Activated T-helper 2 cell treated with anti-CD3 and anti-CD28 coated beads, Interferon-gamma antibody, Interleukin-2, Interleukin-4, amounts not matched to agents 10 μg/mL and 5 μg/mL and 100 μg/mL, durations not matched to agents 14 hours and 24 hours and 36 hours (primary cell): ENCODE measurements at places on chromosomes 11 and 22. TPM values are rescaled to one million over a fixed set of nuclear protein-coding genes. Genes with fewer than 3 reads are reported as not detected.

- no peaks in the 10 kb centered on the region for H3K4me1 ChIP-seq
- no peak overlapping the region for H3K27ac ChIP-seq
- H3K36me3 ChIP-seq = no peaks in the 10 kb centered on the region
- no peak for DNase-seq
- no peak overlapping the region for H3K4me3 ChIP-seq
- H3K27me3 ChIP-seq = peaks cover 3% of the 10 kb centered on the region
These were observed 88.5 kb downstream of the BRD1 start for GRCh38 chr22:49739138-49739537.

- H3K36me3 ChIP-seq = no peaks in the 10 kb centered on the region
- peak; percentile 95 for DNase-seq
- H3K27ac ChIP-seq = no peak within 1 kb of the TSS
- H3K27me3 ChIP-seq = peaks cover 63% of the 10 kb centered on the region
These were observed at the start of gene JAM3 for GRCh38 chr11:134068829-134069425. Gene JAM3, plus strand, starts transcription at chr11:134069072. Its CDS starts 12 bp downstream, at chr11:134069084.

DNA sequence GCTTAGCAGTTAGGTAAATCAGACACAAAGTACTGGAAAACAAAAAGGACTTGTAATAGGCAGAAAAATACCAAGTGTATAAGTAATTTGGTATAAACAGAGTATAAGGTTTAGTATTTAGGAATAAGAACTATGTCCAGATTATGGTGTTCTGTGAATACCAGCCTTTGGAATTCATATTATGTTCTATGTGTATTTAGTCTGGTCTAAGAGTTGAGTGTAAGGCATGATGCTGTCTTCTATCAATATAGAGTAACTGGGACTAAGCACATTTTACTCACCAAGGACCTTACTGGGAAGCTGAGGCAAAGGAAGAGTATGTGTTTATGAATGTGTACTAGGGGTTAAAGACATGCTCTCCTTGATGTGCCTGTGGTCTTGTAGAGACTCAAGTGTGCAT lies 9.5 kb downstream of the SDHD start:
- H3K4me3 ChIP-seq = no peak overlapping the region
- no peak overlapping the region for H3K27ac ChIP-seq
- DNase-seq = no peak
- no peaks in the 10 kb centered on the region for H3K27me3 ChIP-seq

DNA sequence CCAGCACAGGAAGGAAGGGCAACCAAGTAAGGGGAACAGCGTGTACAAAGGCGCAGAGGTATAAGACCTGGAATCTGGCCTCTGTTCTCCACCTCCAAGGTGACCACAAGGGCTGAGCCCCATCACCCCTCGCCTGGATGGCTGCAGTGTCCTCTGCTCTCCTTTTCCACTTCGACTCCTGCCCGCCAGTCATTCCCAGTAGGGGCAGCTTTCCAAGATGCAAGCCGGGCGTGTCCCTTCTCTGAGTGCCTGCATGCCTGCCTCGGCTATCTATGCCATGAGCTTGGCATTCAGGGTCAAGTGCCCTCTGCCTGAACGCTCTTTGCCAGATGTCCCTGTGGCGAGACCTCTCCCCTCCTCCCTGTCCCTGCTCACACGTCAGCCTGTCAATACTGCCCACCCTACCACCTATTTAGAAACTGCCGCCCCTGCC lies 17.0 kb downstream of the FADS3 start:
- no peaks in the 10 kb centered on the region for H3K27me3 ChIP-seq
- no peak overlapping the region for H3K4me3 ChIP-seq
- H3K36me3 ChIP-seq = no peaks in the 10 kb centered on the region
- DNase-seq = no peak

GRCh38 chr11:66011785-66012303 lies at the start of gene CST6:
Gene CST6, plus strand, starts transcription at chr11:66012008. Its CDS starts 37 bp downstream, at chr11:66012045.
- H3K4me3 ChIP-seq = no peak within 1 kb of the TSS
- H3K4me1 ChIP-seq = no peaks in the 10 kb centered on the region
- no peaks in the 10 kb centered on the region for H3K36me3 ChIP-seq
- DNase-seq = no peak
- H3K27ac ChIP-seq = no peak within 1 kb of the TSS
- peaks cover 19% of the 10 kb centered on the region for H3K27me3 ChIP-seq

GRCh38 chr11:118979434-118979833 lies 7.9 kb downstream of the FOXR1 start:
- no peaks in the 10 kb centered on the region for H3K4me1 ChIP-seq
- H3K4me3 ChIP-seq = no peak overlapping the region
- no peak for DNase-seq
- H3K27ac ChIP-seq = no peak overlapping the region

DNA sequence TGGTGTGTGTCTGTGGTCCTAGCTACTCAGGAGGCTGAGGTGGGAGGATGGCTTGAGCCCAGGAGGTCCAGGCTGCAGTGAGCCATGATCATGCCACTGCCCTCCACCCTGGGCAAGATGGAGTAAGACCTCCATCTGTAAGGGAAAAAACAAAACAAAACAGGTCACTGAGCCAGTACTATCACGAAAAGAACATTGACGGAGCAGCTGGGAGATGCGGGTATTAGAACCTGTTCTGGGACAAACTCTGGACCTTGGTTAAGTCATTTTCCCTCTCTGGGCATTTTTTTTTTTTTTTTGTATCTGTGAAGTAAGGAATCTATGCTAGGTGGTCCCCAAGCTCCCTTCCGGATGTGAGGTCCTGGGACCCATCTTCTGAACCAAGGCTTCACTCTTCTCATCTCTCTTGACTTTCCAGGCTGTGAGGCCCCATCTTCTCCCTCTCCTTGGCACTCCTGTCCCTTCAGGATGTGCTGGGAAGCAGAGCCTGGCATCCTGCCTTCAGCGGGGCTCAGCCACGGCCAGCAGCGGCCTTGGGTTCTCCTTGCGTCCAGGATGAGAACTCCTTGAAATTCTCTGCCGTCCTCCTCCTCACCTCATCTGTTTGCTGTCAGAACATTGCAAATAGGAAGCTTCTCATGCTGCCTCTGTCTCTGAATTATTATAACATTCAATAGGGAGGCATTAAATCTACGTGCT lies 130.8 kb downstream of the GRIK4 start:
- no peaks in the 10 kb centered on the region for H3K4me1 ChIP-seq
- no peak overlapping the region for H3K27ac ChIP-seq
- no peak for DNase-seq
- H3K27me3 ChIP-seq = no peaks in the 10 kb centered on the region
- no peaks in the 10 kb centered on the region for H3K36me3 ChIP-seq

The NRXN2 gene
- total RNA-seq = 0.05 TPM in 1 of 2 replicates, not detected in the other

The FIBIN gene
- not detected in 2 replicates for total RNA-seq

The SAA1 gene
- total RNA-seq = not detected in 2 replicates

The IGSF22 gene
- 0.05 and 0.16 TPM in 2 replicates for total RNA-seq

The SHANK3 gene
- total RNA-seq = 0.16 and 0.25 TPM in 2 replicates

The NAGA gene
- total RNA-seq = 38.8 and 44.9 TPM in 2 replicates

The BAIAP2L2 gene
- 0.09 and 0.34 TPM in 2 replicates for total RNA-seq

The SLC22A12 gene
- not detected in 2 replicates for total RNA-seq

The SELENOO gene
- total RNA-seq = 26.3 and 26.4 TPM in 2 replicates

The NELL1 gene
- 0.07 TPM in 1 of 2 replicates, not detected in the other for total RNA-seq

The OVOL1 gene
- total RNA-seq = 0.16 TPM in 2 replicates
